GOT3 (cell line): ENCODE measurements at places on chromosomes 1 and 21.

DNA sequence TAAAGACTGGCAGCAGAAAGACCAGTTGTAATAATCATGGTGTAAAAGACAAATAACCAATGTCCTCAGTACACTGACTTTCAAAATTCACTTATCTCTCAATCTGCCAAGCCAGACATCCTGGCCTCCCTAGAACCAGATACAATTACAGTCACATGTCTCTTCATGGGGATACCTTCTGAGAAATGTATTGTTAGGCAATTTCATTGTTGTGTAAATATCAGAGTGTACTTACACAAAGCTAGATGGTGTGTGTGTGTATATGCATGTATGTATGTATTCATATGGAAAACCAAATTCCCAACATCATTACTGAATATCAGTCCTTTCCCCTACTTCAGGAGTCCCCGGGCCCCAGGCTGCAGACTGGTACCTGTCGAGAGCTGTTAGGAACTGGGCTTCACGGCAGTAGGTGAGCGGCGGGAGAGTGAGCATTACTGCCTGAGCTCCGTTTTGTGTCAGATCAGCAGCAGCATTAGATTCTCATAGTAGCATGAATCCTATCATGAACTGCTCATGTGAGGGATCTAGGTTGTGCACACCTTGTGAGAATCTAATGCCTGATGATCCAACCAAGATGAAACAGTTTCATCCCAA is 65.3 kb upstream of the ZNF326 start:
- no peak for DNase-seq

DNA sequence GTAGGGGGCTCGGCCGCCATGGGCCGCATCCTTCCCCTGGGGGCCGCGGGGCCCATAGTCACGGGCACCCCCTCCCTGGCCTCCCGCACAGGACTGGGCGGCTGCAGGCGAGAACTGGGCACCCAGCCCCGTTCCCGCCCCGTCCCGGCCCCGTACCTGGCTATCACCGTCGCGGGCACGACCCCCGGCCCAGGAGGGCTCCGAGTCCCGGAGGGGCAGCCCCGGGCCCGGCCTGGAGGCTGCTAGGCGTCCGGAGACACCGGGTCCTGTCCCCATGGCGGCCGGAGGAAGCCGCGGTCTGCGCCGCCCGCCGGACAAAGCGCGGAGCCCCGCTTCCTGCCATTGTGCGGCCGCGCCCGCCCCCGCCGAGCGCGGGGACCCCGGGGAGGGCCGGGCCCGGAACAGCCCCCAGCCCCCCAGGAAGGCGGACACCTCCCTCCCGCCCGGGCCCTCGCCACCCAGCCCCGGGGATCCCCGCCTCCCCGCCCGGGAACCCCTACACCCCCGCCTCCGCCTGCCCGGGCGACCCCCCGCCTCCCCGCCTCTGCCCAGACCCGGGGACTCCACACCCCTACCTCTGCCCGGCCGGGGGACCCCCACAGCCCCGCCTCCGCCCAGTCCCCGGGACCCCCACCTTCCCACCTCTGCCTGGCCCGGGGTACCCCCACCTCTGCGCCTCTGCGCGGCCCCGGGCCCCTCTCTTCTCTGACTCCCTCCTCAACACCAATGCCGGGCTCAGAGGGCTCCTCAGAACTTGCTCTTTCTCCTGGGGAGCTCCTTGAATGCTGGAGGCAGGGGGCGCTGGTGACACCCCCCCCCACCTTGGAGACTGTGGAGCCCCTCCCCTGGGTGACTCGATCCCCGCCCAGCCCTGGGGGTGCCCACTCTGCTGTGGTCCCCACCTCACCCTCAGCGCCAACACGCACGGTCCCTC is 6.0 kb downstream of the PLEKHG5 start:
- DNase-seq, result no peak

DNA sequence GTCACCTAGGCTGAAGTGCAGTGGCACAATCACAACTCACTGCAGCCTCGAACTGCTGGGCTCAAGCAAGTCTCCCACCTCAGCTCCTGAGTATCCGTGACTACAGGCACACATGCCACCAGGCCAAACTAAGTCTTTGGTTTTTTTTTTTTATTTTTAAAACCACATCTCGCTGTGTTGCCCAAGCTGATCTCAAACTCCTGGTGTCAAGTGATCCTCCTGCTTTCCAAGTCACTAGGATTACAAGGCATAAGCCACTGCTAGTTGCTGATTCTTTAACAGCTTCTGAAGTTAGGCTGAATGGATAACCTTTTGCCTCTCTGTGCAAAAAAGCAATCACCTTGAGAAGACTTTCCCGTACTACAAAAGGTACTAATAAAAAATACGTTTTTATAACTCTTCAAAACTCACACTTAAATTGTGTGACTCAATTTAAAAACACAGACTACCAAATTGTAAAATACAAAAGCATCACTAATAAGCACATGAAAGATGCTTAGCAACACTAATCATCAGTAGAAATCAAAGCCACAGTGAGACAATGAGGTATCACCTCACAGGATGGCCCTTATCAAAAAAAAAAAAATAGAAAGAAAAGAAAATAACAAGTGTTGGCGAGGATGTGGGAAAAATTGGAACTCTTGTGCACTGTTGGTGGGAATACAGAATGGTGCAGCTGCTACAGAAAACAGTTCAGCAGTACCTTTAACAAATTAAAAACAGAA is 40.3 kb downstream of the PTPN14 start:
- DNase-seq, result no peak

DNA sequence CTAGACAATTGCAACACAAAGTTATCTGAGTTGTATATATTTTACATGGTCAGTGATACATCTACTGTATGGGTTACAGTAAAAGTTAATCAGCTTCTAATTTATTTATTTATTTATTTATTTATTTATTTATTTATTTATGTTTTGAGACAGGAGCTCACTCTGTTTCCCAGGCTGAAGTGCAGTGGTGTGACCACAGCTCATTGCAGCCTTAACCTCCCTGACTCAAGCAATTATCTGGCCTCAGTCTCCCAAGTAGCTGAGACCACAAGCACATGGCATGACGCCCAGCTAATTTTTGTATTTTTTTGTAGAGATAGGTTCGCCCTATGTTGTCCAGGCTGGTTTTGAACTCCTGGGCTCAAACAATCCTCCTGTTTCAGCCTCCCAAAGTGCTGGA is 241.6 kb downstream of the PTPRC start:
- DNase-seq, result no peak

- DNase-seq, result no peak
Observed at GRCh38 chr1:48869116-48869893, 92.6 kb upstream of the BEND5 start.

- DNase-seq, result no peak
Observed at GRCh38 chr1:64912191-64912590, 54.2 kb downstream of the JAK1 start.

GRCh38 chr1:23742670-23743286 is 493 bp upstream of the ELOA start:
- DNase-seq, result no peak

- no peak for DNase-seq
Observed at GRCh38 chr1:63971557-63971956, 197.7 kb downstream of the ROR1 start.

GRCh38 chr1:94679332-94680038 is 137.9 kb upstream of the F3 start:
- no peak for DNase-seq

GRCh38 chr1:85278853-85279314 is 2.5 kb upstream of the BCL10 start:
- no peak for DNase-seq

- no peak for DNase-seq
Observed at GRCh38 chr1:18711536-18712251, 81.0 kb downstream of the PAX7 start.
